Sigmoid colon (tissue), 7 donors: ENCODE measurements at places on chromosomes 2 and 18.

GRCh38 chr2:50751311-50752031, 280.5 kb downstream of the NRXN1 start:
- DNase-seq, result no peak

DNA sequence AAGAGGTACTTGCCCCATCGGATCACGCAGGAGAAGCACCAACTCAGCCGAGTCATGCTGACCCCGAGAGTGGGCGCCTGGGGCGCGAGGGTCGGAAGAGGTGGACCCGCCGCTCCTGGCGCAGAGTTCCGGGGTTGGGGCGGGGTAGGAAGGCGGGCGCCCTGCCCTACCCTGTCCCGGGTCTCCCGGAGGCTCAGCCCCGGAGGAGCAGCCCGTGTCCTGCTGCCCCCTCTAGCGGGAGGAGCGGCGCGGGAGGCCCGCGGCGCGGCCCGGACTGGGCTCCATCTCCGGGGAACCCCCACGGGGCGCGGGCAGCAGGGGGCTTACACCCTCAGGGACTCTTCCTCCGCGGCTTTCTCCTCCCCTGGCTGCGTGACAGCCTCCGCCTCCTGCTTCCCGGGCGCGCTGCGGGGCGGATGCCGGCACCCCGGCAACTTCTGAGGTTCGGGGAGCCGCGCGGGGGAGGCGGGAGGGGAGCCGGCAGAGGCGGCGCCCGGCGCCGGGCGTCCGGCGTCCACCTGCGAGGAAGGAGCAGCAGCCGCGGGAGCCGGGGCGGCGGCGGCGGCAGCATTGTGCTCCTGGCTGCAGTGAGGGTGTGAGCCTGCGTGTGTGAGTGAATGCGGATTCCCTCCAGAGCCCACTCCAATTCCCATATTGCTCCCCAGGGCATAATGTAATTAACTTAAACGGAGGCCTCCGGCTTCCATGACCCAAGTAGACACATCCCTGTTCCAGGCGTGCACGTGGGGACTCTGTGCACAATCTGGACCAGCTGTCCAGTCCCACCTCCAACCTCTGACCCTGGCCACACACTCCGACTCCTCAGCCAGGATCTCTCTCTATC, 7.6 kb upstream of the TNS1 start:
- DNase-seq, result peak; percentile 83

DNA sequence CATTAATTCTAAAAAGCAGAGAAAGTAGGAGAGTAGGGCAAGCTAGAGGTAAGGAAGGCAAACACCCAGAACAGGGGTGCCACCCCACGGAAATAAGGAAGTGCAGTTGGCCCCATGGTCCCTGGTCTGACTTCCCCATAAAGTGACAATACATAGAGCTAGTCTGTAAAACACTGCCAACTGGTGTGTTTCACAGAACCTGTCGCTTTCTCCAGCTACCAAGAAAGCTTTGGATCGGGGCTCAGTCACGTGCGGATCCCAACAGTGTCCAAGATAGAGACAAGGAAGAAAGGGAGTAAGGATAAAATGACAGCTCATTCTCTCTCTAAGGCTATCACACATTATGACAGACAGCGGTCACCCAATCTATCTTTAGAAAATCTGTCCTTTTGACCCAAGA, 36.4 kb downstream of the TBC1D8 start:
- no peak for DNase-seq

DNA sequence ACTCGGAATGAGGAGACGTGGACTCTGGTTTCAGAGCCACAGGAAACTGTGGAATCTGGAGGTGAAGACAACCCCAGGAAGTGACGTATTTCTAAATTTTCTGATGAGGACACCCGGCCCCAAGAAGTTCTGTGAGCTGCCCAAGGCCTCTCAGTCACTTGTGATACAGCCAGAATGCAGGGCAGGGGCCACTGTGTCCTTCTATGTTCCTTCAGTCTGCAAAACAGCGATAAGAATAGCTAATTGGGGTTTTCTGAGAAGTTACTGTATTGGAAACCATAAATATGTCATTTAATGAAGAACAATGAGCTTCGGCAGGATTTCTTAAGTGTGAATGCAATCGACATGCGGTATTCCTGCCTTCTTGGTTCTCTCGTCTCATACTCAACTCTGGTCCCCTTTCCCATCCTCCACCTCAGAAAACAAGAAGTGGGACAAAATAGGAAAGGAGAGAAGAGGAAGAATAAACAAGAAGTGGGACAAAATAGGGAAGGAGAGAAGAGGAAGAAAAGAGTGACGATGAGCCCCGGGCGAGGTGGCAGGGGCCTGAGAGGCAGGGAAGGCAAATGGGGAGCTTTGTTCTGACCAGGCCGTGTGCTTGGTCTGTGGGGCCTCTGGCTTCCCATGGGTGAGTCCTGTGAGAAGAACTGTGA, 282.0 kb upstream of the REV1 start:
- no peak for DNase-seq

GRCh38 chr2:239580199-239580527, 179.3 kb upstream of the HDAC4 start:
- no peak for DNase-seq

GRCh38 chr2:195251214-195251613, 405.8 kb upstream of the SLC39A10 start:
- no peak for DNase-seq

- no peak for DNase-seq
Measured at GRCh38 chr18:52936931-52937330, 596.9 kb downstream of the DCC start.

- no peak for DNase-seq
Measured at GRCh38 chr18:35042389-35043071, 1.3 kb downstream of the MAPRE2 start.

GRCh38 chr2:17646838-17647701, 106.5 kb downstream of the SMC6 start:
- no peak for DNase-seq

- no peak for DNase-seq
Measured at GRCh38 chr2:165818920-165819319, 24.9 kb upstream of the GALNT3 start.

DNA sequence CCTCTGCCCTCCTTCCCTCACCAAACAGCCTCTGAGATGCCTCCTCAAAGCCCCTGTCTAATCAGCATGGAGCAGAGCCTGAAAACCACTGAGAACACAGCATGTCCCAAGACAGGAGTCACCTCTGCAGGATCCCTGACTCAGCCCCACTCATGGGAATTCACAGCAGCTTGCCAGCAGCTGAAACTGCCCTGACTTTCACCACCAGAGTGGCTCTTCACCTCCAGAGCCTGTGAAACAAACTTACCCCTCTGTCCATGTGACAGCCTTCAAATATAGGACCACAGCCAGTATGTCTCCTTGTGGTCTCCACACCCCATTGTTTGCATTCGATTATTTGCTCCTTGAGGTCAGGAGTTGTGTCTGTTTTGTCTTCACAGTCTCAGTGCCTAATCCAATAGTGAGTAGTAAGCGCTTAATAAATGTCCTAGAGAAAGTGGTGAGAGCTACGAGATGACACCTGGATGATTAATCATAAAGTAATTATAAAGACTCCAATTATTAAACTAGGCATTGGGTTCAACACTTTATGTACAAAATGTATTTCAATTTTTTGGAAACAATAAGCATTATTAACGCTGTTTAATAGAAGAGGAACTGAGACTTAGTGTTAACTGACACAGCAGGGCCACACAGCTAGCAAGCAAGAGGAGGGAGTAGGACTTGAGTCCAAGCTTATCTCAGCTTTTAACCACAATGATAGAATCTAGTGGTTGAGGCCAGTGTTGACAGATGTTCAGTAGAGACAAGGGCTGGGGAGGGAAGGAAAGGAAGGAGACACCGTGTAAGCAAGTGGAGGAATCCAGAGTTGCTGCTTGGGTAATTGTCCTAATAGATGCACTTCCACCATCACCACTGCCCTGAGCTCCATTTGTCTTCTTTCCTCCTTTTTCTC, 358.7 kb upstream of the TNP1 start:
- DNase-seq, result no peak

DNA sequence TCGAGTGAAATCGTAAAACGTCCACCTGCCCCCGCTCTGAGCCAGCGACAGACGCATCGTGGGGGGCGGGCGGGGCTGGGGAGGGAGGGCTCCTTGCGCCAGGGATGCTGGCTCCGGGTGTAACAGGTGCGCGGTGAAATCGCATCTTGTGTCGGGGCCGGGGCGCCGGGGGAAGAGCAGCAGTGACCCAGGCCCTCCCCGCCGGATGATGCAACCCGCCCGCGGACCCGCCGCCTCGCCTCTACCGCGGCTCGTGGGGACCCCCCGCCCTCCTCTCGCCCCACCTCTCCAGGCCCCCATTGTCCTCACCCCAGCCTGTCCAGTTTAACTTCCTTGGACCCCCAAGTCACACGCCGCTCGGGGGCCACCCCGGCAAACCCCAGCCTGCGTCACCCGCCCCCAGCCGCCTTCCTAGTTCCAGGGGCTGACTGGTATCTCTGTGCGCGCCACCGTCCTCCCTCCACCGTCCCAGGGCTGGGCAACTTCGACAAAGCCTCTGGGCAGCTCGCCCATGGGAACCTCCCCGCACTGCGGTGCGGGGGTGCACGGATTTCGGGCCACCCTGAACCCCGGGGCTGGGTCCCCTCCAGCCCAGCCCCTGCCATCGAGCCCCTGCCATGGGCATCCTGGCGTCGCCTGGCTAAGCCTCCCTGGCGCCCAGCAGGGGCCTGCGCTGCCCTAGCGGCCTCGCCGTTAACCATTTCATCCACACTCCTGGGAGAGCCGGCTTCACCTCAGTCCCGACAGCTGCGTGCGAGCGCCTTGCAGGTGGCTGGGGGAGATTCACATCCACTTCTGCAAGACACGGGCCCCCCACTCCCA, 799 bp upstream of the KIF1A start:
- no peak for DNase-seq

DNA sequence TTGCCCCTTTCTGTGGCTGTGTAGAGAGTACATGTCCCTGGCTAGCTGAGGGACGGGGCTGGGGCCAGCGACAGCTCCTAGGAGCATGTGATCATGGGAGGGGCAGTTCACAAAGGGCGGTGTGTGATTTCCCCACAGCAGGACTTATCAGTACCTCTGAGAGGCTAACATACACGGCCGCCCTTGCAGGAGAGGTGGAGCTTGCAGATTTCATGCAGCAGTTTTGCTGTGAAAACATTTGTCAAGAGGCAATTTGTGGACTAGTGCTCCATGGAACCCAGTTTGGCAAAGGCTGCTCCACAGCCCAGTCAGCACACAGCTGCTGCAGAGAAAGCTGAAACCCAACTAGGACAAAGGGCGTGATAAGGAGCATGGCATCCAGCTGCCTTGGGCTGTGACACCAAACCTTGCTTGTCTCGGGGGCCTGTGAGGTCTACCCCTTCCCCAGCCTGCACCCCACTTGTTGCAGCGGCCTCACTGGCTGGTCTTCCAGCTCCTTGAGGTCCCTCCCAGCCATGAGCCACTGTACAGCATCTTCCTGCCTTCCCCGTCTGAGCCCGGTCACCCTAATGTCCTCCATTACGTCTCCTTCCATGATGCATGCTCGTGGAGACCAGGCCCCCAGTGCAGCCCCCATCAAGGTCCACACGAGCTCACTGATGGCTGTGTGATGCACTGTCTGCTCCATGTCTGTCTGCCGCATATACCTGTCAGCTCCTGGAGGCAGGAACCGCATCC, 121.4 kb upstream of the HDAC4 start:
- no peak for DNase-seq

DNA sequence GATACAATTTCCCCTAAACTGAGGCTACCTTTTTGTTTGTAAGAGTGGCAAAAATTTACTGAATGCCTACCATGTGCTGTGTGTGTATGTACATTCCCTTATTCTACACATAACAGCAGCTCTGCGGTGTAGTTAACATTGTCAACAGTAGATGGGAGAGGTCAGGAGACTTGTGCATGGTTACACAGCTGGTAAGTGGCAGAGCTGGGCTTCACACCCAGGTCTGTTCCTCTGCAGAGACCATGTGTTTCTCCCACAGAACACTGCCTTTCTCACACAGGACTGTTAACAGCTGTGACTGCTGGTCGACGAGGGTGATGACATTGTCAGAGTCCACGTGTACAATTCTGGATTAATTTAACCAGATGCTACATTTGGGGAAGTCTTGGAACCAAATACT, 49.1 kb downstream of the EML6 start:
- DNase-seq, result no peak

GRCh38 chr2:71929482-71929772, 218.2 kb downstream of the CYP26B1 start:
- DNase-seq, result no peak

DNA sequence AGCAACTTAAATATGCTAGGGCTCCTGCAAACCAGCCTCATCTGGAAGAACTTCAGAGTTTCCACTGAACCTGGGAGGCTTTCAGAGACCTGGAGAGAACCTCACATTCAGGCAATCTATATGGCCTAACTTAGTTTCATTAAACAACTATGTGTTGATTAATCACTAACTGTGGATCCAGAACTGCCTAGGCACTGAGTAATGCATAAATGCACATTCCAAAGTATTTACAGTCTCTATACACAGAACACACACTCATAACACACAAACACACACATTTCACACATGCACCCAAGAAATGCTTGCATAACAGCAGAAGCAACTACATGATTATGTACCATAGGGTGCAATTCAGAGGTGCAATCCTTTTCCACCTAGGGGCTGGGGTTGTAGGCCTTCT, 552.8 kb downstream of the BCL11A start:
- no peak for DNase-seq

- no peak for DNase-seq
Measured at GRCh38 chr2:189116087-189116486, 63.5 kb downstream of the COL5A2 start.

GRCh38 chr2:231395188-231396057, at the start of gene B3GNT7:
B3GNT7 (plus strand) TSS chr2:231395710; CDS start chr2:231395804, 94 bp downstream.
- no peak for DNase-seq

DNA sequence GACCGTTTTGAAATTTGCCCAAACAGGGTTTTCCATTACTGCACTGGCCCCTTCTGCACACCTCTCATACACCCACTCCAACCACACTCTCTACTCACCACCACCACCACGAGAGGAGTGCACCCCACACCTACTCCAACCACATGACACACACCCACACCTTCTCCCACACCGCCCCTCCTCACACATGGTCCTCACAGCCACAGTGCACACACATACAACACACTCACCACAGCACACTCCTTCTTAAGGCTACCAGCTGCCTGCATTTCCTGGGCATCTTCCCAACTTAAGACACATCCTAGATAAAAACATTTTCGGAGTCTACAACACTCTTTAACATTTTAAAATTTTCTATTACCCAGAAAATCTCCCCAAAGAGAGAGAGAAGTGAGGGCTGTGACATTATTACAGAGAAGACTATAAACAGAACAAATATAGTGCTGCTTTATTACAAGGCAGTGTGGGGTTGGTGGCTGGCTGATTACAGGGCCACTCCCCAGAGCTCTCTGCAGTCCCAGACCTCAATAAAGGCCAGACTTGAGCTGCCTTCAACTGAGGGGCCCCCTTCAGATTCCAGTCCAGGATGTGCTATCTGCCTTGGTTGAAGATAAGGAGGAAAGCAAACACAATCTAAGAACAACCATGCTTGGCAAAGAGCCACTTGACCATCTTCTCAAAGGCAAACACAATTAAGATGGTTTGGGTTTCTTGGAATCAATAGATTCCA, 36.1 kb downstream of the NHEJ1 start:
- DNase-seq, result no peak

GRCh38 chr2:71275939-71276310, 49.0 kb upstream of the PAIP2B start:
- no peak for DNase-seq

- no peak for DNase-seq
Measured at GRCh38 chr2:161199912-161200701, 39.9 kb downstream of the TANK start.
